ENCODE measurements at places on chromosomes 2 and 18. TPM values are rescaled to one million over a fixed set of nuclear protein-coding genes. Genes with fewer than 3 reads are reported as not detected.

DNA sequence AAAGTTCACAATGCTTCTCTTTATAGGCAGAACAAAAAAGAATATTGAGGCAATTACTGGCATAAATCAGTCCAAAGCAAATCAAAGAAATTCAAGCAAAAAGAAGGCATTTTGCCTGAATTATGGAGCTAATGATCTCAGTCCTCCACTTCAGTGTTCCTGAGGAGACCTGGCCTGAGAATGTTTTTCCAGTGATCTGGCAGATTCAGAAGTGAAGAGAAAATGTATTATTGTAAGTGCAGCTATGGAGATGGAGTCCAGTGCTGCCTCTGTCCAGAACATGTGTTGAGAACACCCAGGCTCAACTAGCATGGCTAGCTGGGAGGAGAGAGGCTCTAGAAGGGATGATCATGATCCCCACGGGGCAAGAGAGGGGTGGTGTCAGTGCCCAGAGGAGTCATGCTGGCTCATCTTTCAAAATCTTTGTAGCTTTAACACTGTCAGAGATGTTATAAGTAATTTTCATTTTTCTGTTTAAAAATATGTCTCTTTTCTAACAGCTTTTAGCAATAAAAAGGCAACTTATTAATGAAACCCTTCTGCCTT, 367.0 kb upstream of the RAB12 start:
- DNase-seq = no peak

GRCh38 chr2:100739735-100740432, 80.1 kb upstream of the NPAS2 start:
- DNase-seq = no peak

GRCh38 chr18:11178951-11179549, 29.7 kb upstream of the PIEZO2 start:
- no peak for DNase-seq

- DNase-seq = no peak
Observed at GRCh38 chr2:33380001-33380609, 96.3 kb upstream of the RASGRP3 start.

Gene RBKS
- 35.4 TPM for total RNA-seq

Gene SKA1
- 3.7 TPM for total RNA-seq

Gene FAP
- total RNA-seq = 2.6 TPM

Gene RAB6C
- not detected for total RNA-seq

Gene EDAR
- 5.0 TPM for total RNA-seq

Data from Peyer's patch (tissue), 4 donors.